ENCODE measurements at places on chromosomes 12 and 14. TPM values are rescaled to one million over a fixed set of nuclear protein-coding genes. Genes with fewer than 3 reads are reported as not detected.

The TEX52 gene
- not detected for total RNA-seq

- DNase-seq: no peak
These were observed 49.9 kb downstream of the SSH1 start for GRCh38 chr12:108807476-108807875.

The C12orf54 gene
- total RNA-seq: not detected

DNA sequence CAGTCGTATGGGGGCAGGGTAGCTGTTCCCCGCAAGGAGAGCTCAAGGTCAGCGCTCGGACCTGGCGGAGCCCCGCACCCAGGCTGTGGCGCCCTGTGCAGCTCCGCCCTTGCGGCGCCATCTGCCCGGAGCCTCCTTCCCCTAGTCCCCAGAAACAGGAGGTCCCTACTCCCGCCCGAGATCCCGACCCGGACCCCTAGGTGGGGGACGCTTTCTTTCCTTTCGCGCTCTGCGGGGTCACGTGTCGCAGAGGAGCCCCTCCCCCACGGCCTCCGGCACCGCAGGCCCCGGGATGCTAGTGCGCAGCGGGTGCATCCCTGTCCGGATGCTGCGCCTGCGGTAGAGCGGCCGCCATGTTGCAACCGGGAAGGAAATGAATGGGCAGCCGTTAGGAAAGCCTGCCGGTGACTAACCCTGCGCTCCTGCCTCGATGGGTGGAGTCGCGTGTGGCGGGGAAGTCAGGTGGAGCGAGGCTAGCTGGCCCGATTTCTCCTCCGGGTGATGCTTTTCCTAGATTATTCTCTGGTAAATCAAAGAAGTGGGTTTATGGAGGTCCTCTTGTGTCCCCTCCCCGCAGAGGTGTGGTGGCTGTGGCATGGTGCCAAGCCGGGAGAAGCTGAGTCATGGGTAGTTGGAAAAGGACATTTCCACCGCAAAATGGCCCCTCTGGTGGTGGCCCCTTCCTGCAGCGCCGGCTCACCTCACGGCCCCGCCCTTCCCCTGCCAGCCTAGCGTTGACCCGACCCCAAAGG lies 804 bp downstream of the GAPDH start:
- peak; percentile 79 for DNase-seq

GRCh38 chr12:89556976-89557375 lies 31.1 kb upstream of the POC1B start:
- no peak for DNase-seq

- no peak for DNase-seq
These were observed 3.1 kb downstream of the FAM222A start for GRCh38 chr12:109716512-109717389.

The ARHGAP5 gene
- 32.1 TPM for total RNA-seq

- DNase-seq: no peak
These were observed 5.7 kb upstream of the CLEC14A start for GRCh38 chr14:38261620-38262019.

Data from activated T-helper 2 cell treated with anti-CD3 and anti-CD28 coated beads, Interferon-gamma antibody, Interleukin-2, Interleukin-4, amounts not matched to agents 10 μg/mL and 5 μg/mL and 100 μg/mL, durations not matched to agents 14 hours and 24 hours and 36 hours (primary cell).